ENCODE measurements at places on chromosomes 1 and 21.

DNA sequence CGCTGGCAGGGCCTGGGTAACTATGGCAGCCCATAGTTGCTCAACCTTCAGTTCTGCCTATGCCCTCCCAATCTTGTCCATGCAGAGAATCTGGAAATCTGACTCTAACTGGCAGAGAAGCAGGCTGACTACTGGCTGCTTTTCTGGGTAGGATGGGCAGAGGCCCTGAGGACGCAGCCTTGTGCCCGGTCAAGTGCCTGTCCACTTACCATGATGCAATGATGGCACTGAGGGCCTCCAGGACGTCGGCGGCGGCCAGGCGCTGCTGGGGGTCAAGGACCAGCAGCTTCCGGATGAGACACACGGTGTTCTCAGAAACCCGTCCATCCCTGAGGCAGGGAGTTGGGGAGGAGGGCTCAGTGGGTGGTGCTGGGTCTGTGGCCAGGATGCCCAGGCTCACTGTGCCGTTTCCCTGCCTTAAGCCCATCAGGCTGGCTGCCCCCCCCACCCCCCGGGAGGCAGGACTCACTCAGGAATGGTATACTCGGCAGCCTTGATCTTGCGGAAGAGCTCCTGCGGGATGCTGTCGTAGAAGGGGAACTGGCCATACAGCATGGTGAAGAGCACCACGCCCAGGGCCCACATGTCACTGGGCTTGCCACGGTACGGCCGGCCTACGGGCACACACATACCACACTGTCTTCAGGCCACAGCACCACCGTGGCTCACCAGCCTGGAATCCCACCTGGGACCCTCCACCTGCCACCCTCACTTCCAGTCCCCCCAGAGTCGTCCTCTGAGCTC is 20.4 kb upstream of the EVA1B start:
- peak; percentile 19 for DNase-seq

DNA sequence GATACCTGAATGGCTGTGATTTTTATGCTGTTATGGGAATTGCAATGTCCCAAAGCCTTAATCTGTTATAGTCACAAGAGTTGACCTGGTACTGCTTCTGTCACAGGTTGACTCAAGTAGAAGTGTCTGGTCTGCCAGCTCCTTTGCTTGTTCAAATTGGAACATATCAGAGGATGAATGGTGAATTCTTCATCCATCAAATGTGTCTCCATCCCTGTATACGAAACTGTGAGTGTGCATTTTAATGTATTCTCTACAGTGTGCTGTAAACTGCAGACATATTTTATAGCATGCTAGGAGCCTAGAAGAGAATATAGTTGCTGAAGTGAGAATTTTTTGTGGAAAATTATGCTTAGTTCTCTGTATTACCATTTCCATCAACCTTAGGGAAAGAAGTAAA is 608.4 kb downstream of the AMY1C start:
- no peak for DNase-seq

- DNase-seq = peak; percentile 86
Observed at GRCh38 chr21:38531591-38531990, 33.3 kb upstream of the ERG start.

- DNase-seq = no peak
Observed at GRCh38 chr1:214202992-214203391, 78.0 kb upstream of the SMYD2 start.

GRCh38 chr1:228889289-228889688 is 154.0 kb downstream of the RHOU start:
- DNase-seq = no peak

DNA sequence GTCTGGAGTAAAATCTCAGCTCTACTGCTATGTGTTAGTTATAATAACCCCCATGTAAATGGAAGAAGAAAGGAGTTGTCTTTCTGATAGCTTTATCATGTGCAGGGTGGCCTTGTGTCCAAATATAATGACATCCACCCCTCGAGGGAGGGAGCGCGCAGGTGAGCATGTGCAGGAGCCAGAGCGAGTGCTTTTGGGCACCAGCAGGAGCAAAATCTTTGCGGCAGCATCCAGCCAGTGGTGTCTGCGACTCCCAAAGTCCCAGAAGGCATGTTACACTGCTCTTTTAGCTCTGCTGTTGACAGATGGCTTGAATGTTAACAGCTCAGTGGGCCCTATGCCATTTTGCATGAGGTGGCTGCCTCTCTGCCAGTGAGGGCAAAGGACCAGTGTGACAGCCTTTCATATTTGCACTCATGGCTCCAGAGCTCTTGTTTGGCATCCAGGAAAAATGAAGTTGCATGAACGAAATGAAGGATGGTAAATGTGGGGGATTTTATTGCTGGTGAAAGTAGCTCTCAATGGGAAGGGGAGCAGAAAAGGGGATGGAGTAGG is 146.7 kb downstream of the HMCN1 start:
- DNase-seq = no peak

DNA sequence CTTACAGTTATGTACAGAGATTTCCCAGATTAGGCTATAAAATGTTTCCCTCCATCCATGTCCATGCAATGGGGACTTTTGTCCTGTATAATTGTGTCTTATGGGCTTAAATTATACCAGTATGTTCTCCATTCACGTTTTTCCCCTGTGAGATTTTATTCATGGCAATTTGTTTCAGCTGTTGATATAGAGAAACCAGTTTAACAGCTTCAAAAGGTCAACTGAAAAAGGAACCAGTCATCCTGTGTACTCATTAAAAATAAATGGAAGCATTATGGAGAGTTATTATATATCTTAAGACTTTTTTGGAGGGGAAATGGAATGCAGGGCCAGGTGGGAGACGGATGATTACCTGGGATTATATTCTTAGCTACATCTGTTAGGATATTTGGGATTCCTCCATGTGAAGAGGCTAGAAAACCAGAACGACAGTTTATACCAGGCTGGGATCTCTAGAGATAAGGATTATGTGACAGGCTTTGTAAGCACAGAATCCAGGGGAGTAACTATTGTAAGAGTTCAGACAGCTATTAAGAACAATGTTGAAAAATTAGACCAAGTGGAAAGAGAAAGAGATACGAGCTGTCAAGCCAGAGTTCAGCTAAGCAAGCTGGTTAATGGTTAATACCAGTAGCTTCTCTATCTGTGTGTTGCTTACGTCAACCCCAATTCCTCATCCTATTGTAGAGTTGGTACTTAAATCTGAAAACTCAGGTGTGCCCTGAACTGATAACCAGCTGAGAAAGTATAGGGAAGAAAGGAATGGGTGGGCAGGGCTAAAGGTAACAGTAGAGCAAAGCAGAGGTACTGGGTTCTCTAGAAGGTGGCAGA is 12.4 kb upstream of the ZNF697 start:
- DNase-seq = no peak

GRCh38 chr21:42463861-42464515 is 32.0 kb downstream of the RSPH1 start:
- DNase-seq = peak; percentile 16

GRCh38 chr1:2322065-2322571 is 69.2 kb downstream of the MORN1 start:
- peak; percentile 97 for DNase-seq

DNA sequence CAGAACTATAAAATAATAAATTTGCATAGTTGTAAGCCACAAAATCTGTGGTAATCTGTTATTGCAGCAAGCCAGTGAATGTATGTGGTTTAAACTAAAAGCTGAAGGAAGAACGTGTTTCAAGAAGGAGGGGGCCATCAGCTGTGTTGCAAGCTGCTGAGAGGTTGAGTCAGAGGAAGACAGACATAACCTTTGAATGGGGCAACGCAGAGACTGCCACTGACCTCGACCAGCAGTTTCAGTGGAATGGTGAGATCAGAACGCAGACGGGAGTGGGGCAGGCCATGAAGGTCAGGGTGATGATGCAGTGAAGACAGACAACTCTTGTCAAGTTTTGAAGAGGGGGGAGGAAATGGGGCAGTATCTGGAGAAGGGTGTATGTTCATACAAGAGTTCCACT is 23.2 kb upstream of the QSOX1 start:
- peak; percentile 91 for DNase-seq

DNA sequence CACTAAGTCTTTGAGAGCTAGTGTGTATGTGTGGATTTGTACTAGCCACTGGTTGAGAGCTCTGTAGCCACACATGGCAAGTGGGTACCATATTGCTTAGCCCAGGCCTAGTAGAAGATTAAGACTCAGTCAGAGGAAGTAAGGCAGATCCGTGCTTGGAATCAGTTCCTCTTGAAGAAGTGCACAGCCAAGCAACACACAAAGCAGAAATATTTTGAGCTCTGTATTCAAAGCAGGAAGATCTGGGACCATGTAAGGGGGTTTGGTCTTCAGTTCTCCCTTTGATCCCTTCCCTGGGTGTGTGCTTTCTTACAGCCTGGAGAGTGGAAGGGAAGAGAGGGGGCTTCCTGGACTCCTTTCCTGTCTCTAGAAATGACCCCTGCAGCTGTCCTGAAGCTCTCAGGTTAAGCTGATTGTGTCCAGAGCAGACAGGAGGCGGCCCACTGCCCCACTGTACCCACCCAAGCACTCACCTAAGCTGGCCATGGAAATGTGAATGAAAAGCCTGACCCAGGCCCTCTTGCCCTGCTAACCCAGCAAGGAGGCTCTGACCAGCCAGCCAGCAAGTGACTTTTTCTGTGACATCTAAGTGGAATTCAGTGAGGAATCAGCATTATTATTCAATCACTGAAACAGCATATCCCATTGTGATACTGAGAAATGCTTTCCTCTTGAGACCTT is 3.6 kb downstream of the ETS2 start:
- DNase-seq = no peak

DNA sequence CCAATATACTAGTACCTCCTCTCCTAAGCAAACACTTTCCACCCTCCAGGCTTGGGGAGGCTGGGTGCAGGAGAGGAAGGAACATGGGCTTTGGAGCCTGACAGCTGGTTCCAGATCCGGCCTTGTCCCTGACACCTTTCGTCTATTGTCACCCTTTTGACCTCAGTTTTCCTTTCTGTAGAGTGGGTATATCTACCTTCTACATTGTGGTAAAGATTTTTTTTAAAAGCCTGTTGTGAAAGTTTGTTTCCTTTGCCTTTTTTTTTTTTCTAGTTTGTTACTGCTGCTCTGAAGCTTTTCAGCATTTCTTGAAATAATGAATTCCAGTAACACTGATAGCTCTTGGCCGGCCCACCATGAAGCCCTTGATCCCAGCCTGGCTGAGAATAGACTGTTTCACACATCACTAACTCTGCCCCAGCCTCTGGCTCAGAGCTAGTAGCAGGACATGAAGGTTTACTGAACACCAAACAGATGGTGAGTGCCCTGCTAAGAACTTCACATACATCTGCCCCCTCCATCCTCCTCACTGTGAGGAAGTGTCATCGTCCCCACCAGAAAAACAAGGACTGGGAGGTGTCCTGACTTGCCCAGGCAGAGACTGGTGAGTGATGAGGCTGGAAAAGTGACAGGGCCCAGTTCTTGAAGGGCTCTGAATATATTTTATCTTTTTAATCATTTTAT is 33.0 kb upstream of the ID3 start:
- peak; percentile 35 for DNase-seq

GRCh38 chr1:226510453-226510852 is 38.1 kb upstream of the STUM start:
- peak; percentile 54 for DNase-seq

GRCh38 chr21:43193651-43194302 is 25.0 kb downstream of the CRYAA start:
- DNase-seq = peak; percentile 89

DNA sequence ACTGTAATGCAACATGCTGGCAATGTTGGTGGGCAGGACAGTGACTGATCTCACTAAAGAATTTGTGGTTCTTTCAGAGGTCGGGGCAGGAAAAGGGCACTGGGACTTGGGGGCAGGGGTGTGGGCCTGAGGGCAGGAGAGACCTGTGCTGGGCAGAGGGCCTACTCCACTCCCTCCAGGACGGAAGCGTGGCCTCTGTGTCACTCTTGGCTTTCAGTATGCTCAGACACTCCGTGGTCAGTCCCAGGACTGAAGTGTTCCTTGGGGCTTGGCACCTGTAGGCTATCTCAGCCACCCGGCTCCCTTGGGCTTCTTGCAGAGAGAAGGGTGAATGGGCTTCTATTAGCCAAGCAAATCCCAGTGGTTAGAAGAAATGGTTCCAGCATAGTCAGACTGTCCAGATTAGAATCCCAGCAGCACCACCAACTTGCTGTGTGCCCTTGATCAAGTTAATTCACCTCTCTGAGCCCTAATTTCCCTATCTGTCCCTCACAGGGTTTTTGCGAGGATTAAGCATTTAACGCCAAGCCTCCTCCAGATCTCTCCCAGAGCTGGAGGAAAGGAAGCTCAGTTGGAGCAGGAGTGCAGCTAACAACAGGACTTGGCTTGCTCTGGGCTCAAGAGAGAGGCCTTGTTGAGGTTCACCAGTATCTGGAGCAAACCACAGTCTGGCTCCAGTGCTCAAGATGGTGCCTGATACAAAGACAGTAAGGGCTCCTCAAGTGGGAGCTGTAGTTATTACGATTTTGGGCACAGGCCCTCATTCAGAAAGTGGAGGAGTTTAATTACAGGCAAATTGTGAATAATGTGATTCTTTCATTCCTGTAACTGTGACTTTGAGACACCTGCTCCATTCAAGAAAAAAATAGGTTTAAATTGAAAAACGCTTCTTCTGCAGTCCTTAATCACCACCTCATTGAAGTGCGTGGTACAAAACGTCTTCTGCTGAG is 57.7 kb upstream of the LRP8 start:
- no peak for DNase-seq

DNA sequence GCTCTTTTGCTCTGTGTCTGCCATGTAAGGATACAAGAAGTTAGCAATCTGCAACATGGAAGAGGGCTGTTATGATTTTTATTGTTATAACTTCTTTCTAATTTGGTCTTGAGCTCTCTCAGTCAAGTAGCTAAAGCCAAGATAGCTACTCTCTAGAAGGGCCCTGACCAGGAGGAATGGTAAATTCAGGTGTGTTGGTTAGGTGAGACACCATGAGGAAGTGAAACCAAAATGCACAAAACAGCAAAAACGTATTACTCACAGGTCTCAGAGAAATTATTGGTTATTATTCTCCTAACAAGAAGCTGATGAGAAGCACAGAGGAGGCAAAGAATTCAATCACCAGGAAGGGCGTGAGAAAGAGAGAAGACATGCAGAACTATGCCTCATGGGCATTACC is 51.8 kb upstream of the INSL5 start:
- DNase-seq = no peak

Measured in GM23248 (cell line).